Central memory CD4-positive, alpha-beta T cell (primary cell): ENCODE measurements at places on chromosomes 2 and 18.

- no peak for DNase-seq
Observed at GRCh38 chr2:163207693-163208370, 369.3 kb upstream of the KCNH7 start.

DNA sequence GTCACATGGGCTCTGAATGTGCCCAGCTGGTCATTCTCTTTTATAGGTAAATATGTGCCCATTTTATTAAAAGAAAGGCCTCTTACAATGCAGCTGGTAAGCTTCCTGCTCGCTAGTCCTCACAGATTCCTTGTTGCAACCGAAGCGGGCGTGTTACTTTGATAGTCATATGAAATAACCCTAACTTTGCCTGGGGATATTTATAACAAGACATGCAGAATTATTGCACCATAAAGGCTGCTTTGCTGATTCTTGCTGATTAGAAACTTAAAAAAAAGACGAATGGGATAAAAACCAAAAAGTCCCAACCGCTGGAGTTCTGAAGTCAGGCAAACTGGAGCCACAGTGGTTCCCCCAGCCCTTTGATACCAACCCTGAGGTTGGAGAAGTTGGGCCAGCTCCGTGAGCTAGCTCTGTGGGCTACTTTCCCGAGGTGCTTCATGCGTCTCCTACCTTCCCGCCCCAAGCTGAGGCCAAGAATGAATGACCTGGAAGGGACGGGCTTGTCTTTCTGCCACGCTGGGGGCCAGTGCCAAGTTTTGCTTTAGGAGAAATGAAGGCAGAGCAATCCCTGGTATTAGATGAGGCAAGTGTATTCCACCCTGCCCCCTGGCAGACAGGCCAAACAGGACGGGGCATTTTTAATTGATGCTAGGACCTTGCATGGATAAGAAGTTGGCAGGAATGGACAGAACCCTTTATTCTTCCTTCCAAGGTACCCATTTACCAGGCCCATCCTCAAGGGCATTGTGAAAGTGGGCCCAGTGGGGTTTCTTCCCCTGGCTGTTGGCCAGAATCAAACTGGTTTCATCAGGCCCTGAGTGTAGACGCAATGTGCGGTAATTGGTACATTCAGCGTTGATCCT lies 140.4 kb downstream of the KCTD1 start:
- no peak for DNase-seq

- no peak for DNase-seq
Observed at GRCh38 chr2:237378650-237379049, 35.3 kb downstream of the COL6A3 start.

GRCh38 chr18:8996771-8997432 lies 105.6 kb upstream of the NDUFV2 start:
- DNase-seq: no peak

DNA sequence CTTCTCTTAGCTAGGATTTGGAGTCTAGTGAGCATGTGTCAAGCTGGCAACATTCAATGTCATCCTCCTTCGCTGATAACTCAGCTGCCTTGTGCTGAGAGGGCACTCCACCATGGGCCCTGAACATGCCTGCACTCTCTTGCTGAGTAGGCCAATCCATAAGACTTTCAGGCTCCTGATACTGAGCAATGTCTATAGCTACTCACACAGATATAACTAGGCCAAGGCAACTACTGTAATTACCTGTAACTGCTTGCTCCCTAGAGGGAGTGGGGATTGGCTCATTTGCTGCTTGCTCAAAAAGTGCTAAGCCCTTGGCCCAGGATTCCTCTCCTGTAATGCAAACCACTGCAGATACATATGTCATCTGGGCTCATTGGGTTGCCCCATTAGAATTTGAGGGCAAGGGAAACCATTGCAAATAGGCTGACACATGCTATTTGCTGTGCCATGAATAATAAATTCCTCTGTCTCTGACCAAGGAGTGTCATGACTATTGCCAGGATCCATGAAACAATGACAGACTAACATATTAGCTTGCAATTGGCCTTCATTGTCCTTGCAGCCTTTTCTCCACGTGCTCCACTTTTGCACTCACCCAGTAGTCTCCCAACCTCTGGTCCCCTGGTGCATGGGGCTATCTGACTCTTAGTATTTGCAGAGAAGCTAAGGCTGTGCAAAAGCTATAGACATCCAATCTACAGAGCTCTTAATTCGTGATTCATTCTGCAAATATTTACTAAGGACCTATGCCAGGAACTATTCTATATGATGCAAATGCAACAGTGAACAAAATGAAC lies 36.9 kb upstream of the BMPR2 start:
- no peak for DNase-seq

GRCh38 chr2:238420442-238420841 lies 6.3 kb upstream of the ASB1 start:
- DNase-seq: no peak

DNA sequence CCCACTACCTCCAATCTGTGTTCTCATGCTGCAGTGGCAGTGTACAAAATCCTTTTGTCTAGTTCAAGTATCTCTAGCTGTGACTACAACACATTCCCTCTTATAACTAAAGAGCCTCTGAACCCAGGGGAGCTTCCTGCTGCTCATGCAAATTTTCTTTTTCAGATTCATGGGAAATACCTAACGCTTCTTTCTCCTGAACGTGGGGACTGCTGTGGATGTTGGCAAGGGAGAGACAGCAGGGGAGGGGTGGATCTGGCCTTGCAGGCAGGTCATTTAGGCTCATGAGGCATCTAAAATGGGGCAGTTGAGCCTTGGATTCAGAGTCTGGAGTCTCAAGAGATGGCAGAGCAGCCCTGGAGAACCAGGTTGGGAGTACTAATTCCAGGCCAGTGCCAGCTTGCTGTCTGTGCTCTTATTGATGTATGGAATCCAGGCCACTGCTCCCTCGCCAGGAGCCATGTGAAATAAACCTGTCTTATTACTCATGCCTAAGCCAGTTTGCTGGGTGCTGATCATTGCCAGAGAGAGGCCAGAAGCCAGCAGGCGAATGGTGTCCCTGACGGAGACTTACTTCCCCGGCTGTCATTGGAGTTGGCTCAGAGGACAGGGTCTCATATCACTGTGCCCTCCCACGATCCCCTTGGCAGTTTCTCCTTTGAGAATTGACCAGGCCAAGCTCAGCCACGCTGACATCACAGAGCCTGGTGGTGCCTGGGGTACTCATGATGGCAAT lies 29.2 kb upstream of the TNP1 start:
- DNase-seq: no peak

DNA sequence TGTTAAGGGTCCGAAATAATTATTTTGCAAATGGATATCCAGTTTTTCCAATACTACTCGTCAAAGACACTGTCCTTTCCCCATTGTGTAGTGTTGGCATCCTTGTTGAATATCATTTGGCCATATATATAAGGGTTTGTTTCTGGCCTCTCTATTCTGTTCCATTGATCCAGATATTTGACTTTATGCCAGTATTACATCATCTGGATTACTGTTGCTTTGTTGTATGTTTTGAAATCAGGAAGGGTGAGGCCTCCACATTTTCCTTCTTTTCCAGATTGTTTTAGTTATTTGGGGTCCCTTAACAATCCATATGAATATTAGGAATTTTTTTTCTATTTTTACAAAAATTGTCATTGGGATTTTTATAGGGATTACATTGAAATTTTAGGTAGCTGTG lies 244.1 kb downstream of the GPD2 start:
- DNase-seq: no peak

GRCh38 chr2:47029737-47030524 lies 114.3 kb upstream of the MCFD2 start:
- DNase-seq: no peak

DNA sequence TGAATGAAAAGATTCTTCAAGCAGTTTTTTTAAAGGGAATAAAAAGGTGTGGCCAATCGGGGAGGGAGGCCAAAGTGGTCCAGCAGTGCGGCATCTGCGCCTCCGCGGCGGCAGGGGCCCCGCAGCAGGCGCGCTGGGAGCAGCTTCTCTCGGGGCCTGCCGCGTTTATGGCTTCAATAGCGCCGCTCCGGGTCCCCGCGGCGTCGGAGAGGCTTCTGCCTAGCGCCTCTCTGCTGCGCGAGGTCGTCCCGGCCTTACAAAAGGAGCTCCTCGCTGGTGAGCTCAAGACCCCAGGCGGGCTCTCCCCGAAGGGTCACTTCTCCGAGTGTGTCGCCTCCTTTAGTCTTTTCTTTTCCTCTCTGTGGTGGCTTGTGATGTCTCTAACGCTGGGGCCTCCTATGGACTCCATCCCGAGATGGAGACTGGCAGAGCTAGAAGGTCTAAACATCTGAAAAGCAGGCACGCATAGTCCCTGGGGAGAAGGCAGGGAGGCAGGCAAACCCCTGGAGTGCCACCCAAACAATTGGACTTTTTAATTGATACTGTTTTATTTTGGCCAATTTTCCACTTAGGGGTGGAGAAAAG lies 67.1 kb downstream of the SUMO1 start:
- no peak for DNase-seq

GRCh38 chr18:13568443-13569392 lies 157.6 kb downstream of the FAM210A start:
- no peak for DNase-seq

- no peak for DNase-seq
Observed at GRCh38 chr2:182581196-182581935, 134.7 kb upstream of the DNAJC10 start.

- no peak for DNase-seq
Observed at GRCh38 chr18:54551590-54551989, 39.5 kb upstream of the DYNAP start.

DNA sequence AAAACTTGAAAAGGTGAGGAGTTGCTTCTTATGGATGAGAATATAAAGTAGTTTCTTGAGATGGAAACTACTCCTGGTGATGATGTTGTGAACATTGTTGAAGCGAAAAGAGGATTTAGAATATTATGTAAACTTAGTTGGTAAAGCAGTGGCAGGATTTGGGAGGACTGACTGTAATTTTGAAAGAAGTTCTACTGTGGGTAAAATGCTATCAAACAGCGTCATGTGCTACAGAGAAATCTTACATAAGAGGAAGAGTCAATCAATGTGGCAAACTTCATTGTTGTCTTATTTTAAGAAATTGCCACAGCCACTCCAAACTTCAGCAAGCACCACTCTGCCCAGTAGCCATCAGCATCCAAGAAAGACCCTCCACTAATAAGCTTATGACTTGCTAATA lies 112.9 kb upstream of the ZEB2 start:
- DNase-seq: no peak

DNA sequence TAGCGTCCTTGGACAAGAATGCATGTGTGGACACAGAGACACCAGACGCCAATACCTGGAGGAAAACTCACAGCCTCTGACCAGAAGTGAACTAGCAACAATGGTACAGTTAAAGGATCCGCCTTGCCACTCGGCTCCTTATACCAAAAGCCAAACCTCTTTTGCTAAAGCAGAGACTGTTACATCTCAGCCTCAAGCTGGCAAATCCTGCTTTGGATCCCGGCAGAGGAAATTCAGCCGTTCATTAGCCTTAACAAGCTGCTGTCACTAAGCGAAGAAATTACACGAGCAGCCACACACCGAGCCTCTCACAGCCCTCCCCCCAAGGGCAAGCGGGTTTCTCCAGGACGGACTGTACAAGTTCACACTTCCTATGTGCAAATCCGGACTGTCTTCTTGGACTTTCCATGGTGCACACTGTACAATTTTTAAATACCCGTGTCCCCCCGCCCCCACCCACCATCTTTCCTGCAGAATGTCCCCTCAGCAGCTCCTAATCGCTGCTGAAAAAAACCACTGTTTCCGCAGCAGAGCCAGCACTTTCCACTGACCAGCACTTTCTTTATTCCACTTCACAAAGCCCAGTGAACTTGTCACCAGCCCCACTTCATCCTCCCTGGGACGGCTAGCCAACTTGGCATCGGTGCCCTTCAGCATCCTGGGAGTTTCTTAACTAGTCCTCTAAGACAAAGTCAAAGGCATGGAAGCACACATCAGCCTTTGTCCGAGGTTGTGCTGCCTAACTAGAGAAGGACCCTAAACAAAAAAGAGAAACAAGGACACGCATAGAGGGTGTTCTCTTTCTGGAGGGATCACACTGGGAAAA lies 1.5 kb downstream of the KLF7 start:
- DNase-seq: no peak

DNA sequence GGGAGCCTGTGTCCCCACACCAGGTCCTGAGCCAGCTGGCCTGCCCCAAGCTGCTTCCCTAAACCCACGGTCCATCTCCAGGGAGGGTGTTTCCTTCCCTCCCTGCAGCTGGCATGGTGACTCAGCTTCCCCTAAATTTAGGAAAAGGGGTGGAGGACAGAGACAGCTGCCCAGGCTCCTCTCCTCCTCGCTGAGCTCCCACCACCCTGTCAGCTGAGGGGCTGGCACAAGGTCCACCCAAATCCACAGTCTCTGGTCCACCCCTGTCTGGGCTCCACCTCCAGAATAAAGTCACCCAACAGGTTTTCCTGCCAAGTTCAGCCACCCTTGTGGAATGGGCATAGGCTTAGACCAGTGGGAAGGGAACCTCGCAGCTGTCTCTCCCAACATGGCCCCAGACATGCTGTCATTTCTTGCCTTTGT lies 156.5 kb downstream of the TNS1 start:
- DNase-seq: no peak

- DNase-seq: no peak
Observed at GRCh38 chr2:172949522-172949921, 126.1 kb upstream of the MAP3K20 start.

DNA sequence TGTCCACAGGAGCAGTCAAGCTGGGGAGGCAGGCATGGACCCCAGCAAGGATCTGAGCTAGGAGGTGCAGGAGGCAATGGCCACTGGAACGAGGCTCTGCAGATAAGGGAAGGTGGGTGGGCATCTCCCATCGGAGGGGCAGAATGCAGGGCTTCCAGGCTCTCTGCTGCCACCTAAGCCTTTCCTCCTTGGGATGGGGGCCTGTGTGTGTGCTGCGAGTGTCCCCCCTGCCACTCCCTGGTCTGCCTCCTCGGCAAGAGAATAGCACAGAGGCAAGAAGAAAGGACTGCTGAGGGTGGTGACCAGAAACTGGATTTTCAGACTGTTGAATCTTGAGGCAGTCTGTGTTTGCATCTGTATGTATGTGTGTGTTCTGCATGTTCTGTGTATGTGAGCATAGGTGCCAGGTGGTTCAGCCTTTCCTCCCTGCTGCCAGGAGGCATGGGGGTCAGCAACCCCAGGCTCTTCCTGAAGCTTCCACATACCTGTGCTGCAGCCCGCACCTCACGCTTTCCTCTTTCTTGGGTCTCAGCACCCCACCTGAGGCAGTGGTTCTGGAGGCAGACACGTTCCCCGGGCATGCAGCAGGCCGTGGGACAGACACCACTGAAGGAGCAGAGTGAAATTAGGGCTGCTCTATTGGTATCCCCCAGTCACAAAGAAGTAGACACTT lies 86.7 kb downstream of the EPAS1 start:
- DNase-seq: no peak

DNA sequence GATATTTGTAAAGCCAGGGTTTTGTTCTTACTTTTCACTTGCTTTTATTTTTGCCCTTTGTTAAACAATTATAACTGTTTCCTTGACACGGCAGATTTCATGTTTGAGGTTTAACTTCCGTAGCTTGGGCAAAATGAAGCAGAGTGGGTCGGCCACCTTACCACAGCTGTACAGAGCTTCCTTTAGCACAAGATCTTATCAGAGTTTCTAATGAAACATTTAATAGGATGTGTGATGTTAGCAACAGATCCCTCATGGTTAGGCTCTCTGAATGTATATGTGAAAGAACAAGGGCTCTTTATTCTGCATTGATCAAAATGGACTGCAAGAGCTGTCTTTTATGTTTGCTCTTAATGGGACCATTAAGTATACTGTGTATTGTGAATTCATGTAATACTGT lies 22.3 kb downstream of the RNF125 start:
- peak; percentile 70 for DNase-seq
